Brain (organoid and tissue), 16 donors: ENCODE measurements at places on chromosomes 3 and 15.

DNA sequence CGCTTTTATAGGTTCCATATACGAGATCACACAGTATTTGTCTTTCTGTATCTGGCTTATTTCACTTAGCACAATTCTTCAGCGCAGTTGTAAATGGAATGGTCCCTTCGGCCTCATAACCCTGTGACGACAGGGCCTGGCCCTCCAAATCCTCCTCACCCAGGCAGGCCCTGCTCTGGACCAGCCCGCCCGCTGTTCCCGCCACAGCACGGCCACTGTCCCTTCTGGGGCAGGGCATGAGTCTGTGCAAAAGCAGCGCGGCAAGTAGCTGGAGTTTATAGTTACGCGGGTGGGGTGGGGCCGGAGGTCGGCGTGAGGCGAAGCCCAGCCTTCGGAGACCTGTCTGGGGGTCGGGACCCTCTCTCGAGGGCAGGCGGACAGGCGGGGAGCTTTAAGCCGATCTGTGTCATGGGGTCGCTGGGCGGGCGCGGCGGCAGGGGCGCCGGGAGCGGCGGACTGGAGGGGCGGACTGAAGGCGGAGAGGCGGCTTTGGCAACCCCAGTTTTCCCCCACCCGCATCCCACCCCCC lies 543 bp downstream of the ARPIN start:
- DNase-seq = peak; percentile 15

DNA sequence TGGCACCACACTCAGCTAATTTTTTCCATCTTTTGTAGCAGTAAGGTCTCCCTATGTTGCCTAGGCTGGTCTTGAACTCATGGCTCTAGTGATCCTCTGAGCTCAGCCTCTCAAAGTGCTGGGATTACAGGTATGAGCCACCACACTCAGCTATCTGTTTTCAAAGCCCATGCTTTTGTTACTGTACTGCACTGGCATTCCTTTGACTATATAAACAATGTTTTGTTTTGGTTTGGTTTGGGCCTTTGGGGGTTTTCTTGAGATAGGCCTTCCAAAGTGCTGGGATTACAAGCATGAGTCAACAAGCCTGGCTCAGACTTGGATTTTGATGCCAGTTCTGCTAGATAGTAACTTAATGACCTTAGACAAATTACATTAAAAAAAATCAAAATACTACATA lies 89.7 kb upstream of the GK5 start:
- DNase-seq = no peak

DNA sequence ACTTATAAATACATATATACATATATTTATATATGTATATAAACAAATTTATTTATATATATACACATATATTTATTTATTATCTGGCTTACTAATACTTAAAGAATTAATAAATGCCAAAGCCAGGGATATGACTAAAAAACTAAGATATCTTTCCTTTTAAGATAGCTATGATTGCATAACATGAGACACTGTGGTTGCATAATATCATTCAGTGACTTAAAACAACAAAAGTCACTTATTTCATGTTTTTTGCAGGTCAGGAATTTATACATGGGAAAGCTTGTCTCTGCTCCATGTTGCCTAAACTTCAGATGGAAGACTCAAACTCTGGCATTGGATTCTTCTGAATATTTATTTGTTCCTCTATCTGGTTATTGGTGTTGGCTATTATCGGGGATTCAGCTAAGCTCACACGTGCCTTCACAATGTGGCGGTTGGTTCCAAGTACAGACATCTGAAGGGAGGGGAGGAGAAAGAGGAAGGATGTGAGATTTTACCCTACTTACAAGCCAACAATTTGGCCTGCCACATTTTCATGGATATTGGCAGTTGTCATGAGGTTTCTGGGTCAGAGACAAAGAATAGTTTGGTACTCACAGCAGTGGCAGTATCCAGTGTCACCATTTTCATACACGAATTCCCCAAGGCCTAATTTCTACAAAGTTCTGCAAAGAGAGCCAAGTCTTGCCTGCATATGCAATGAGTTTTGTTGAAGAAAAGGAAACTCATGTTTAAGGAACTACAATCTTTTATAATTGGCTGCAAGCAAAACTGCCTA lies 381.6 kb downstream of the EPHA3 start:
- peak; percentile 13 for DNase-seq

DNA sequence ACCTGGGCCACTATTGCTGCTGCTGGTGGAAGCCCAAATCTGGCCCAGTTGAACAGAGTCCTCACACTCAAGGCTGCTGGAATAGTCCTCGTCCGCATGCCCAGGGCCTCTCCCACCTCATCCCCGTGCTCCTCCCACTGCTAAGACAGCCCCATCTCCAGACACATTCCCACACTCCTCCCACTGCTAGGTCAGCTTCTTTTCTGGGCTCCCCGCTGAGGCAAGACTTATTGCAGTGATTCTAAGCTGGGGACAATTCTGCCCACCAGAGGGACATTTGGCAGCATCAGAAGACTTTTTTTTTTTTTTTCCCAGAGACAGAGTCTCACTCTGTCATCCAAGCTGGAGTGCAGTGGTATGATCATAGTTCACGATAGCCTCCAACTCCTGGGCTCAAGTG lies 35.1 kb downstream of the POC1A start:
- DNase-seq = no peak
